ENCODE measurements at places on chromosomes 12 and 14.

- DNase-seq: no peak
Observed at GRCh38 chr12:123696646-123697045, 15.5 kb upstream of the ATP6V0A2 start.

DNA sequence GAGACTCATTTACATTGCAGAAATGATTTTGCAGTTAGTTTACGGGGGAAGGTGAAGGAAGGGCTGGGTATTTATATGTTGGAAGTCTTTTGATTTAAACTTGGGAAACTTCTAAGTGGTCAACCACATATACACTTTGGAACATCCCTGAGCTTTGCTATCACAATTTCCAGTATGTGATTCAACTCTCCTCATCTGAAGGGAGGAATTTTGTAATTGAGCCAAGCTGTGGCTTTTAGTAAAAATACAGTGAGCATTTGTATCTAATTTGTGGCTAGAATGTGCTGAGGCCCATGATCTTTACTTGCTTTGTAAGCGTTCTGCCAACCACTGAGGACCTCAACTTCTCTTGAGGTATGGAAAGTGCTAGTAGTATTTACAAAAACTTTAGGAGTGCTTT lies 235.0 kb upstream of the PDZRN4 start:
- DNase-seq: no peak

- no peak for DNase-seq
Observed at GRCh38 chr12:2826721-2827515, 7.9 kb downstream of the NRIP2 start.

DNA sequence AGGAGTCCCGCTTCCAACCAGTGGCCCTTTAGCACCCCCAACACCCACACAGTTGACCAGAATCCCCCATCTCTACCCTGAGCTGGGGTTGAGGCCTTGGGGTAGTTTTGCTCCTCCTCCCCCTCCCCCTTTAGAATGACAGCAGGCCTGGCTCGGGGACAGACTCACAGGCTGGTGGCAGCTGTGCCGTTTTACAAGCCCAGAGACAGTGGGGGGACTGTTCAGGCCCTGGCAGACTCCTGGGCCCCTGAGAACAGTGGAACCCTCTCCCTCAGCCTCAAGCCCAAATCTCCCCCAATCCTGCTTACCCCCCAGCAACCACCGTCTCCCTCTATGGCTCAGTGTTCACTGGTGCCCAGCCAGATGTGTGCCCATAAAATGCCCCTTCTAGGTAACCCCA lies 10.1 kb downstream of the TMEM119 start:
- DNase-seq: no peak

DNA sequence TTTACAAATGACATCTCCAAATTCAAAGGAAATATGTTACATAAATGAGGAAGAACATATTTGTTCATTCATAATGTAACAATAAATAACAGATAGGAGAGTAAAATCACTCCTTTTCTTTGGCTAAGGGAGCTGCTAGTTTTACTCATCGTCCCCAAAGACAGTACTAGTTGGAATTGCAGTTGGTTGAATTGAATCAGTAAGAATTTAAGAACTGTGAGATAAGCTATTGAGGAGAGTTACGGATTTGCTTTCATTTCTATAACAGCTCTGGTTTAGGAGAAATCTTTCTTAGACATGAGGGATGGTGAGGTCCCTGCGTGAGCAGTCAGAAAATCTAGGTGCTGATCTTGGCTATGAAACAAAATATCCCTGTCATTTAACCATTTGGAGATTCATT lies 402.8 kb downstream of the AEBP2 start:
- DNase-seq: no peak

DNA sequence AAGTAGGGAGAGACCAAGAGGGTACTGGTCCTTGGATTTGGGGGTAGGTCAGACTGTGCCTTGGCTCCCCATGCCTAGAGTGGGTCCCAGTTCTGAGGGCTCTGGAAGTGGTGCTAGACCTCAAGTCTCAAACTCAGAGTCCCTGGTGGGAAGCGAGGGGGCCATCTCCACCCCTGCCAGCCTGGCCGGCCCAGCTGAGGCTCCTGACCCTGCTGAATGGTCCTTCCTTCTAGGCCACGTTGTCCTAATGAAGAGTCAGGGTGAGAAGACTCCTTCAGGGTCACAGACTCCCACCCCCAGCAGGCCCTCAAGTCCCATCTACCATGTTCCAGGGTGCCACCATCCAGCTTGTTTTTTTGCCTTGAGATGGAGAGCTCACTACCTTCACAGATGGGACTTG lies 12.9 kb downstream of the SERPINA6 start:
- no peak for DNase-seq

- DNase-seq: no peak
Observed at GRCh38 chr14:39766397-39767000, 334.3 kb upstream of the FBXO33 start.

DNA sequence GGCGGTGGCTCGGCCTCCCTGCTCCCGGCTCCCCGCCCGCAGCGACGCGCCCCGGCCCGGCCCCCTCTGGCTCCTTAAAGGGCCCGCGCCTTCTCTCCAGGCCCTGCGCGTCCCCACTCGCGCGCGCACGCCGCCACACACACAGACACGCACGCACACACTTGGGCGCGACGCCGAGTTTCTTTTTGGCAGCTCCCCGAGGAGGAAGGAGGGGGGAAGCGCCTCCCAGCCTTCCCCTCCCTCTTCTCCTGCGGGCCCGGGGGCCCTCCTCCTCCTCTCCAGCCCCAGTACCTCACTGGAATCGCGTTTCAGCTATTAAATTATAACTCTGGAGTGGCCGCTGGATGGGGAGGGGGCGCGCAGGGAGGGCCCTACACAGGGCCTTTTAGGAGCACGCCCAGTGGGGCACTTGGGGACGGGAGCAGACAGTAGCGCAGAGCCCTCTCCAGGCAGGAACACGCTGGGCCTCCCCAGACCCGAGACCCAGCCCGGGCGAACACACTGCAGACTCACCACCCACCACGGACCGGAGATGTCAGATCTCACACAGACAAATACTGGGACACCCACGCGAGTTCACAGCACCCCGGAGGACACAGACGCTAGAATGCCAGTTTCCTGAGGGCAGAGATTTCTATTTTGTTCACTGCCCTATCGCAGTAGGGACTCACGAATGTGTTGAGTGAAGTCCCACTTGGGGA lies 411 bp upstream of the NCOR2 start:
- DNase-seq: peak; percentile 87

- no peak for DNase-seq
Observed at GRCh38 chr12:89016970-89017778, 335.1 kb downstream of the DUSP6 start.

DNA sequence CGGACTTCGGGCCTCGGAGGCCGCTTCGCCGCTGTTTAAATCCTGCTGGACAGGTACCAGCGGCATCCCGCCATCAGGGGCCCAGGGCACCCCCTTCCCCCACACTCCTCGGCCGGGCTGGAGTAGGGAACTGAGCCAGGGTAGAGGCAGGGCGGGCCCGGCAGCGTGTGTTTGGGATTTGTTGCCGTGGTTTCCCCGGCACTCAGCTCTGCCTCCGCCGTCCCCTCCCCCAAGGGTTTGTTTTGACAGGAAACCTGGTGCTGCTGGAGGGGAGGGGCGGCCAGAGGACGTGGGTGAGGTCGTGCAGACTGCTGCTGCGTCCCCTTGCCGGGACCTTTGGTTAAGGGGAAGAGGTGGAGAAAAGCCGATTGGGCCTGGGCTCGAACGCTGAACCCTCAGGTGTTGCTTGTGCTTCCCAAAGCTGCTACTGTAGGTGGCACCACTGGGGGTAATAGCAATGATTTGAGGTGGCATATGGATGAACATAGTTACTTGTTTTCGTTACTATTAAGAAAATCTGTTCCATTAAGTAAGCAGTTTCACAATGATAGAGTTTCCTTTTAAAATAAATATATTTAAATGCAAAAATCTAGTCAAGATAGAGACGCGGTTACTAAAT lies 778 bp downstream of the TCP11L2 start:
- peak; percentile 61 for DNase-seq

DNA sequence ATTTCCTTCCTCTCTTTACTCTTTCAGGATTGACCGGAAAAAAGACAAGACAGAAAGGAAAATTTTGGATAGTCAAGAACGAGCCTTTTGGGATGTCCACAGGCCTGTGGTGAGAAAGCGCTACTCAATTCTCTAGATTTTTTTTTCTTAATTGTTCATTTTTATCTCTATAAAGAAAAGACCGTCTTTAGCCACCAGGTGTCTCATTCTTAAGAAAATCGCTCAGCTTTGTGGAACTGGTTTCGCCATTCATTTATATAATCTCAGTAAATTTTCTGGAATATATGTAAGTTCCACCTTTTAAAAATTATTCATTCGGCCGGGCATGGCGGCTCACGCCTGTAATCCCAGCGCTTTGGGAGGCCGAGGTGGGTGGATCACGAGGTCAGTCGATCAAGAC lies 421.1 kb downstream of the DPF3 start:
- no peak for DNase-seq

- DNase-seq: no peak
Observed at GRCh38 chr12:15535352-15535781, 213.1 kb downstream of the PTPRO start.

GRCh38 chr12:67354322-67354721 lies 85.2 kb downstream of the CAND1 start:
- no peak for DNase-seq

DNA sequence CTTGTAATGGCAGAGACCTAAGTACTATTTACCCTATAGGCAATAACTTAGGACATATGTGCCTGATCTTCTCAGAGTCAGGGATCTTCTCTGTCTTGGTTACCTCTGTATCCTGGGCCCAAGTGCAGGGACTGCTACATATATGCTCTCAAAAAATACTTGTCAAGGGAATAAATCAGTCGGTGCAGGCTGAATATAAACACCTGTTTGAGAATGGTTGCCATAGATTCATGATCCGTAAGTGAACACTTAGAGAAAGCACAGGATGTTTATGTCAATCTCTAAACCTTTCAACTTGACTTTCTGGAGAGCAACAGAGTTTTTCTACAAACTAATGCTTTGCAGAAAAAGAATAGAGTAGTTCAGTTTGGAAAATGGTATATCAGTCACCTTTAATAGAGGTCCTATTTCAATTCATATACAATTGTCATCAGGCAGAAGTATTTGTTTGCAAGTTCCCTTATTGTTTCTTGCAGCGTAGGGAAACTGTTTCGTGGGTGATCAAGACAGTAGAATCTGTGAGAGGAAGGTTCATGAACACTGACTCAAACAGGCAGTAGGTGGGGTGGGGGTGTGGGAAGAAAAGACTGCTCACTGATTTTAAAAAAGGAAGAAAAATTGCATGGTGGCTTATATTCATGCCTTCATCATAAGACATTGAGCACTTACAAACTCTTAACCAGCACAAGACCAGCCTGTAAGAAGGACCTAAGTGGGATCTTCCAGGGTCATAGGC lies 6.0 kb upstream of the UBE2N start:
- no peak for DNase-seq

GRCh38 chr12:108401964-108402363 lies 62.9 kb upstream of the CMKLR1 start:
- no peak for DNase-seq

GRCh38 chr14:81565441-81566290 lies 32.0 kb upstream of the SEL1L start:
- no peak for DNase-seq

- DNase-seq: no peak
Observed at GRCh38 chr14:57089901-57090300, 178.8 kb downstream of the EXOC5 start.

GRCh38 chr14:54147282-54147681 lies 190.7 kb upstream of the BMP4 start:
- DNase-seq: no peak

- DNase-seq: no peak
Observed at GRCh38 chr14:64098120-64098519, 196.1 kb downstream of the ESR2 start.

GRCh38 chr14:92297818-92298595 lies 25.0 kb upstream of the SLC24A4 start:
- DNase-seq: no peak

- DNase-seq: peak; percentile 4
Observed at GRCh38 chr12:65277994-65278575, 398 bp upstream of the MSRB3 start.

GRCh38 chr14:36869125-36869524 lies 207.5 kb downstream of the PAX9 start:
- no peak for DNase-seq

- peak; percentile 51 for DNase-seq
Observed at GRCh38 chr12:108826101-108826806, 31.1 kb downstream of the SSH1 start.

GRCh38 chr12:87259391-87259790 lies 769.8 kb downstream of the C12orf50 start:
- DNase-seq: no peak

DNA sequence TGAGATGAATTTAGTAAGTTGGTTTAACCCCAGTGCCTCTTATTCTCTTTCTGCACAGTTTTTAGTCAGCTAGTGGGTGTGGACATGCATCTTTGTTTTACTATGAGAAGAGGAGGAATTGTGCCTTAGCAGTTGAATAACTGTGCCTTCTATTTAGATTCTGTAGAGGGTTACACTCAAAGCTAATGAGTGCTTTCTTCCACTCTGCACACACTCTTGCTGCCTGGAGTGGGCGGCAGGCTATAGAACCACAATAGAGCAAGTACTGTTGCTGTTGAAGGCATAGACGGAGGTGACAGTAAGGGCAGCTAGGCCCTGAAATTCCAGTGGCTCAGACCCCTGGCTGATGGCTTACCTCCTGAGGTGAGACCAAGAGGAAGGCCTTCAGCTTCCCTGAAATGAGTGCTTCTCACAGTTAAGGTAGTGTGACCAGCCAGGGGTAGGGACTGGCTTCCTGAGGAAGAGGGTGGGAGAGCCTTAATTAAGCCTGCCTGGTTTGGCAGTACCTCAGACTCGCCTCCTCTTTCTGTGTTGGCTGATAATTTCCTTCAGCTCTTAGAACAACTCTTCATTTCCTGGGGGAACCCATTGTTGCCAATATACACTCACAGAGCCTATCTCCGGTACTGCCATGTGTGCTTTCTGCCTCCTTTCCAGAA lies 24.7 kb downstream of the SUSD6 start:
- DNase-seq: no peak

Measured in GM06990 (cell line).